ENCODE measurements at places on chromosomes 4 and X. TPM values are rescaled to one million over a fixed set of nuclear protein-coding genes. Genes with fewer than 3 reads are reported as not detected.

TKTL1 gene
- 1.6 TPM for total RNA-seq

GSX2 gene
- total RNA-seq, result not detected

XAGE1A gene
- total RNA-seq, result not detected

RIBC1 gene
- not detected for total RNA-seq

APLN gene
- total RNA-seq, result 6.9 TPM

WFS1 gene
- 14.0 TPM for total RNA-seq

EVC2 gene
- total RNA-seq, result 9.7 TPM

TMPRSS11B gene
- 84.9 TPM for total RNA-seq

DKK2 gene
- 21.2 TPM for total RNA-seq

BEX1 gene
- 0.51 TPM for total RNA-seq

SLC4A4 gene
- 23.9 TPM for total RNA-seq

GABRE gene
- total RNA-seq, result 45.3 TPM

PGAM4 gene
- total RNA-seq, result not detected

ARSH gene
- not detected for total RNA-seq

NUP62CL gene
- 1.1 TPM for total RNA-seq

DOK7 gene
- 30.9 TPM for total RNA-seq

PAGE2B gene
- total RNA-seq, result not detected

MAPK10 gene
- total RNA-seq, result 9.4 TPM

PDS5A gene
- 55.0 TPM for total RNA-seq

RAB40A gene
- 0.31 TPM for total RNA-seq

GAGE12J gene
- total RNA-seq, result not detected

TRMT2B gene
- 12.3 TPM for total RNA-seq

STATH gene
- 68.2 TPM for total RNA-seq

IL9R gene
- total RNA-seq, result not detected

ERCC6L gene
- 4.0 TPM for total RNA-seq

C4orf33 gene
- 14.8 TPM for total RNA-seq

TCEAL6 gene
- total RNA-seq, result not detected

F8 gene
- total RNA-seq, result 7.3 TPM

CXCL11 gene
- not detected for total RNA-seq

MAGEA8 gene
- total RNA-seq, result not detected

SLC39A8 gene
- total RNA-seq, result 8.2 TPM

PDCL2 gene
- not detected for total RNA-seq

SLC2A9 gene
- 7.1 TPM for total RNA-seq

BMP3 gene
- total RNA-seq, result 5.8 TPM

CSN1S1 gene
- not detected for total RNA-seq

PFKFB1 gene
- 0.21 TPM for total RNA-seq

PLP2 gene
- 16.5 TPM for total RNA-seq

LONRF3 gene
- 9.5 TPM for total RNA-seq

SSX2B gene
- total RNA-seq, result not detected

OPRPN gene
- total RNA-seq, result not detected

MBTPS2 gene
- total RNA-seq, result 19.4 TPM

FABP2 gene
- not detected for total RNA-seq

BEND2 gene
- not detected for total RNA-seq

RAI2 gene
- total RNA-seq, result 2.1 TPM

POLA1 gene
- total RNA-seq, result 32.9 TPM

RTL9 gene
- total RNA-seq, result 1.3 TPM

CD40LG gene
- total RNA-seq, result not detected

CXCL3 gene
- 1.4 TPM for total RNA-seq

KCNE5 gene
- total RNA-seq, result 33.6 TPM

RGN gene
- 5.8 TPM for total RNA-seq

CYBB gene
- total RNA-seq, result 9.3 TPM

PTTG2 gene
- 1.7 TPM for total RNA-seq

TMSB15A gene
- total RNA-seq, result 8.9 TPM

Data from tongue (tissue), 3 donors.